ENCODE measurements at places on chromosomes 7 and 10.

DNA sequence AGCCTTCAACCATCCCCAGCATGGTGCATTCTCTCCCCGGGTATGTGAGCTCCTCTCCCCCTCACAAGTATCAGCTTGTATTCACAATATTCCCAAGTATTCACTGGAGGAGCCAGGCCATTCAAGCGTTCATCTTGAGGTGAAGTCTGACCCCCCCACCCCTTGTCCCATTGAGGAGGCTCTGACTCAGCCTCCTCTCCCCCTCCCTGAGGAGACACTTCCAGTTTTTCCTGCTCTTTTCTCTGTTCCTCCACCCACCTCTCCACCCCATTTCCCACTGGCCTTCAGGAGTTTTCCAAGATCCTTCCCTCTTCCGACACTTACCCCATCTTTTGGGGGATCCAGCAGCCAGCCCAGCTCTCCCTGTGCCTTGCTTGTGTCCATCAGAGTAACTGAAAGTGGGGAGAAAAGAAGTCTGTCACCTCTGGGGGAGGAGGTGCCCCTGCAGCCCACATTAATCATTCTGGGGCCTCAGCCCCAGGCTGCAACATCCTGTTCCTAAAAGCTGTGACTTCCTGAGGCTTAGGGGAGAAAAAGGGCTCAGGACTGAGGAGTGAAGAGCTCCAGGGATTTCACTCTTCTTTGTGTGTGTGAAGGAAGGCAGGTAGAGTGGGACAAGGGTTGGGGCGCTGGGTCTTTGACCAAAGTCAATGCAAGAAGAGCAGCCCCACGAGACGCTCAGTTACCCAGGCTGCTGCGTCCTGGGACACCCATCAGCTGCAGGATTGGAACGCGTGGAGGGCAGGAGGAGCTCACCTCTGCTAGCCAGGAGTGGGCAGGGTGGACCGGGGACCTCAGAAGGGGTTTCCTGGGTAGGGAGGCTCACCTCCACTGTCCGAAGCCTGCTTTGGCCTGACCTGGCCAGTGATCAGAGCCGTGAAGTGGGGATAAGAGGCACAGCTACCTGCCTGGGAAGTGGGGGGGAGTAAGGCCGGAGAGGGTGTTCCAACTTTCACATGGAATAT, 1.1 kb downstream of the EPHA1 start:
- no peak for DNase-seq

DNA sequence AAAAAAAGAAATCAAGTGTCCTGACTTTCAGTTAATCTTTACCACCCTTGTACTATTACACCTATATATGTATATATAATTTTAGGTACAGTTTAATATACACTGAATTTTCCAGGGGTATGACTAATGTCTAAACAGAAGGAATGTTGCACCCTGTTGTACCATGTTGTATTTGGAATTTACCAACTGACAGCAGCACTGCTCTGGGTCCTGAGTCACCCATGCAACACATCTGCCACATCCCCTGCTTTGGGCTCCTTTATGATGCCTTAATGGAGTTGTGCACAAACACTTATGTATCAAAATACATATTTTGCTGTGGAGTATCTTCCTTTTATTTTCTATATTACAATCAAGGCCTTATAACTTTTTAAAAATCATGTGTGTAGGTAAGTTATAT, 21.2 kb downstream of the YAE1 start:
- DNase-seq: no peak

- DNase-seq: no peak
Measured at GRCh38 chr7:140041659-140042385, 20.9 kb downstream of the PARP12 start.

- no peak for DNase-seq
Measured at GRCh38 chr7:143479055-143479766, 1.5 kb downstream of the TAS2R41 start.

DNA sequence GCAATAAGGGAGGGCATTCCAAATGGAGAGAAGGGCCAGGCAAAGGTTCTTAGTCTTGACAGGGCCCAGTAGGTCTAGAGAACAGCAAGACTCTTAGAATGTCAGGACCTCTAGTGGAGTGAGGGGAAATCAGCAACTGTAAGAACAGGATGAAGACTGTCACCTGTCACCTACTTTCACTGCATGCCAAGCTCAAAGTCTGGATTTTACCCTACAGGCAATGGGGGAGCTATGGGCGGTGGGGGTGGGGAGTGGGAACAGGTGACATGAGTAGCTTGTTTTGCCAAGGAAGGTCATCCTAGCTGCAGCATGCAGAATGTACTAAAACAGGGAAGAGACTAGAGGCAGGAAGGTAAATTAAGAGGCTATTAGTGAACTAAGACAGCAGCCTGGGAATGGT, 18.3 kb downstream of the GOT1 start:
- DNase-seq: no peak

DNA sequence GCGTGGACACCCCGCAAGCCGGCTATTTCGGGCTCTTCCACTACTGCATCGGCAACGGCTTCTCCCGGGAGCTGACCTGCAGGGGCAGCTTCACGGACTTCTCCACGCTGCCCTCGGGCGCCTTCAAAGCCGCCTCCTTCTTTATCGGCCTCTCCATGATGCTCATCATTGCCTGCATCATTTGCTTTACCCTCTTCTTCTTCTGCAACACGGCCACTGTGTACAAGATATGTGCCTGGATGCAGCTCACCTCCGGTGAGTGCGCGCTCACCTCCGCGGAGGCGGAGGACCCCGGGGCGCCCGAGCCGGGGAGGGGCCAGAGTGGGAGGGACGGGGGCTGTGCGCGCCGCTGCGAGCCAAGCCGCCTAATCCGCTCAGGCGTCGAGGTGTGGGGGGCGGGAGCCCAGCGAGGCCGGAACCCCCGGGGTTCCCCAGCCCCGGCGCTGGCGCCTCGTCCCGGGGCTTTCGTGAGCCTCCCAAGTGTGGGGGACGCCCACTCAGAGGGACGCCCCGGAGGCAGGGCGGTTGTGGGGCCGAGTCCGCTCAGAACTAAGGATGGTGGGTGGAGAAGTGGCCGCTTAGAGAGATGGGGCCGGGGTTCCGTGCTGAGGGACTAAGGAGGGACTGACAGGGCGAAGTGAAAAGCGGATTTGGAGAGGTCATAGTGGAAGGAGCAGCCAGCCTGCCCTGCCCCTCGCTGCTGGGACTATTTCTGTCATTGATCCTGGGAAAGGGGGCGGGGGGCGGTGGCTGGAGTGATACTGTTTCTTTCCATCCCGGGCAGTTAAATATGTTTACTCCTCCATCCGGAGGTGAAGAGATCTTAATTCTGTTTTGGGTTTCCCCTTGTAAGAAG, 795 bp downstream of the LHFPL3 start:
- DNase-seq: no peak

DNA sequence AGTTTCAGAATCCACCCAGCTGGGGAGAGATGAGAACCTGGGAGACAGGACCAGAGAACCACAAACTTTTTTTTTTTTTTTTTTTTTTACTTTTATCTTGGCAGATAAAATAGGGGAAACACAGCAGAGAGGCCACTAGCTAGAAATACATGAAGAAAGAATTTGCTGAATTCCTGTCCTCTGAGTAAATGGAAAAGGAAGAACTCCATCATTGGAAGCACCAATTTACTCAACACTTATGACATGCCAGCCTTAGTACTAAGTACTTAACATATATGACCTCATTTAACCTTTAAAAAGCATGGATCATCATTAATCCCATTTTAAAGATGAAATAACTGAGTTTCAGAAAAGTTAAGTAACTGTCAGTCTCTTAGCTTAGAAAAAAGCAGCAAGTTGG, 343.0 kb upstream of the NPSR1 start:
- DNase-seq: no peak

DNA sequence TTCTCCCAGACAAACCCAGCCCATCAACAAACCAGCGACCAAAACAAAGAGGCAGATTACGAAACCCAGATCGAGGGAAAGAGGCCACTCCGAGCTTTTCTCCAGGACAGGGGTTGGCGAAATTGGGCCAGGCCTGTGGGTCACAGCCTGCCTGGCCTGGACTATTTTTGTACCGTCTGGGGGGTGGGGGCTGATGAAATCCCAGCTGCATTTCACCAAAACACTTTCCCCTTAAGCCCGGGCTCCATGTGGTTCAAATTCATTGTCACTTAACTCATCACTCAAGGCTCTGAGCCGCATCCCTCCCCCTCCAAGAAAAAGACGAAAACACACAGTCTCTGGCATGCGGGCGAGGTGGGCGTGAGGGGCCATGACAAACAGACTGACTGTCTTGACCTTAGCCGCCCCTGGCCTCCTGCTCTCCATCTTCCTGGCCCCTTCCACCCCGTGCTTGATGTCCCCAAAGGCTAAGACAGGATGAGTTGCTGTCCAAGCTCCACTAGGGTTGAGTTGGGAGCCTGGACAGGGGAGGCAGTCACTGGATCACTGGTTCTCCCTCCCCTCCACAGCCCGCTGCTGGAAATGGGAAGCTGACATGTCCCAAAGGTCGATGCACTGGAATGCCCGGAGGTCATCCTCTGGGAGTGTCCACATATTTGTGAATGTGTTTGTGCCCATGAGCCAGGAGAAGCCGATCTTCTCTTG, 19.2 kb downstream of the TMEM270 start:
- DNase-seq: no peak

DNA sequence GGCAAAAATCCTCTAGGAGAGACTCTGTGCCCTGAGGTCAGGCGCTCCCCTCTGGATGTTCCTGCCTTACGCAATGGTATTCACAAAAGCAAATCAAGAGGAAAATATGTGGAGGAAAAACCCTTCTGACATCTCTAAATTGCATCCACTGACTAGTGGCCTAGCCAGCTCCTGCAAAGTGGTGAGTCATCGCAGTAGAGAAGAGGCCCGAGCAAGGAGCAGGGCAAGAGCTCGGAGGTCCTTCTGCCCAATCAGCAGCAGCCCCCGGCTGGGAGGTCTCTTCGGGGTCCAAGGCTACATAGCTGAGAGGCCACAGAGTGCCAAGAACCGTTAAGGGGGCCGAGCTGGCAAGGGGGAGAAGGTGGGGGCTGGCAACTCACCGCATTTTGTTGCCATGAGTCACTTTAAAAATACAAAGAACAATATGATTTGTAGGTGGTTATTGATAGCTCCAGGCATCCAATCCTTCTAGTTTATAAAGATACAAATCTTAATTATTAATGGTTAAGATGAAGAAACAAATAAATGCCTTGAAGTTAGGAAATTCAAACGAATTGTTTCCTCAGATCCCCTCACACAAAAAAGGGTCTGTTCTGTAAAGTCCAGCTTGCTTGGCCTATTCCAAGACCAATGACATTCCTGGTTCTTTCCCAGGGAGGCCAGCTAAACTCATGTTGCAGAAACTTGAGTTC, 161.6 kb downstream of the PKD1L1 start:
- no peak for DNase-seq

DNA sequence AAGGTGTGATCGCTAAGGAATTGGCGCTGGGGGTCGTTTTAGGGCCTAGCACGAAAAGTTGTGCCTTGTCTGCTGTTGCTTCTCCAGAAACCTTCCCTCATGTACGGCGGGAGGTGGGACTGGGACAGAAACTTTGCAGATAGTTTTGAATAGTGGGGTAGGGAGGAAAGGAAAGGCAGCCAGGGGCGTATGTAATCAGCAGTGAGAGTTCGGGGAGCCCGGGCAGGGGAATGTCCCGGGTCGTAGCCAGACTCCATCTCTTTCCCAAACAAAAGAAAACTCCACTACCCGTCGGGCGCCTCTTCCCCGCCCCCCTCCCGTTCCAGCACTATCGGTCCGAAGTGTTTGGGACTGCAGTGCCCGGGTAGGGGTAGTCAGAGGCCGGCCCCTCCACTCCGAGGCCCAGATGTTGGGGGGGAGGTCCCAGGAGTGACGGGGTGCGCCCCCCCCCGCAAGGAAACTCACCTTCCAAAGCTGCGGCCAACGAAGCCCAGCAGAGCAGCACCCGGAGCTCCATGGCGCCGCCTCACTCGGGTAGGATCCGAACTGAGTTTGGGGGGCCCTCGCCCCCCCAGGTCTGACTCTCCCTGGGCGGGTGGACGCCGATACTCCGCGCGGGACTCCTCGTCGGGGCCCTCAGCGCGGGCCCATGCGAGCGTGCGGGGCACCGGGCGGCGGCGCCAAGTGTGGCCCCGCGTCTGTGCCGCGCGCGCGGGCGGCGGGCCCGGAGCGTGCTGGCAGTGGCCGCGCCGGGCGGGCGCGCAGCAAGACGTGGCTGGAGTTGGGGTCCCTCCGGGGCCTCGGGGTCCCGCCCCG, 601 bp downstream of the EPHB4 start:
- no peak for DNase-seq

DNA sequence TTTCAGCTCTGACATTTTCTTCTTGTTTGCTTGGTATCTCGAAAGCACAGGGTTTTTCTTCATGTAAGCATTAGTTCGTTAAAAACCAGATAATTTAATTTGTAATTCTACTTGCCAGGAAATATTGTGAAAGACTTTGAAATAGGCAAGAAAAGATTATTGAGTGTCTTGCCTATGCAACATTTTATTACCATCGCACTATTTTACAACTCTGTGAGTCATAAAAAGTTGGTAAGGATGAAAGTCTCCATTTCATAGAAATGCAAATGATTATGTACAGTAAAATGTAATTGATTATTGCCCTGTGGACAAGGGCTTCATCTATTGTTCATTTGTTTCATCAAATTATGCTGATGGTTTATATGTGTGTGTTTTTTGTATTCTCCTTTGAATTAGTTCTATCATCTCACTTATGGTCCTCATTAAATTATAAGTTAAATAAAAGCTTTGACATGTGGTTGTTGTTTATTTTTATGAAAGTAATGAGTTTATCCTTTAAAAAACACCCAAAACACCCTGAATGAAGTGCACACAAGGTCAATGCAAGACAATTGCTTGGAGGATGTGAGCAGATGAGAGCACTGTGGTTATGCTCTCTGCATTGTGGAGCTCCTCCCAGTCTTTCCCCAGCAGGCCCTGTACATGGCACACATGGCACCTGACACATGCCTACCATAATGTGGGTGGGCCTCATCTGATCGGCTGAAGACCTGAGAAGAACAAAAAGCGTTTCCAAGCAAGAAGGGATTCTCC, 230.8 kb downstream of the CXCL12 start:
- DNase-seq: no peak

GRCh38 chr10:12077580-12078180, 8.9 kb downstream of the DHTKD1 start:
- no peak for DNase-seq

GRCh38 chr7:45129181-45129800, 17.8 kb upstream of the TBRG4 start:
- no peak for DNase-seq

DNA sequence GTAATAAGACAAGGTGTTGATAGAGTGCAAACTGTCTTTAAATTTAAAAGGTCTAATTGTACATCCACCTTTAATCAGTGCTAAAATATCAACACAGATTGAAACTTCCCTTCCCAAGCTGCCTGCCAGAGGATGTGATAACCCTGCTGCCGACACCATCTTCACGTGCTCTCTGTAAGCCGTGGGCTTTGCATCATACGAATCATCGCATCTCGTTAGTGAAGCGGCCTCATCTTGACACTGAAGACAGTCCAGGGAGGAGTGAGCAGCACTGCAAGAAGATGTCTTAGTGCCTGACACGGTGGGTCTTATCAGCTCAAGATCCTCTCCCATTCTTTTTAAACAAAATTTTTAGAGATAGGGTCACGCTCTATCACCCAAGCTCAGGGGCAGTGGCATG, 518.8 kb downstream of the PTPRN2 start:
- DNase-seq: no peak

GRCh38 chr10:124515244-124515970, 53.8 kb downstream of the LHPP start:
- no peak for DNase-seq
